Stimulated activated CD4-positive, alpha-beta T cell treated with anti-CD3 and anti-CD28 coated beads, Interleukin-15, amount 100 ng/mL, for 1 hour (primary cell): ENCODE measurements at places on chromosomes 13 and 19.
A peak's percentile ranks its signal among the peaks of the same experiment; 100 is the strongest.

GRCh38 chr13:56713656-56714055 is 427.1 kb upstream of the PRR20A start:
- no peak for DNase-seq

DNA sequence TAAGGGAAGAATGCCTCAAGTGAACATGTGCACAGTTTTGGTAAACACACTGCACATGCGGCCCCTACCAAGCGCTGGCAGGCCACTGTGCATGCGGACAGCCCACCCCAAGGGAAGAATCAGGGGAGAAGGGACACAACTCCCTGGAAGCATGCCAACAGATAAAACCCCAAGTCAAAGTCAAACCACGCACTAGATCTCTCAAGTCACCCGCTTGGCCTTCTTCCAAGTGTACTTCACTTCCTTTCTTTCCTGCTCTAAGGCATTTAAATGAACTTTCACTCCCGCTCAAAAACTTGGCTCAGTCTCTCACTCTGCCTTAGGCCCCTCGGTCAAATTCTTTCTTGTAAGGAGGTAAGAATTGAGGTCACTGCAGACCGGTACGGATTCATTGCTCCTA is 4.6 kb upstream of the RFXAP start:
- DNase-seq: no peak

GRCh38 chr19:46076031-46076880 is 35.5 kb upstream of the IGFL4 start:
- no peak for DNase-seq

DNA sequence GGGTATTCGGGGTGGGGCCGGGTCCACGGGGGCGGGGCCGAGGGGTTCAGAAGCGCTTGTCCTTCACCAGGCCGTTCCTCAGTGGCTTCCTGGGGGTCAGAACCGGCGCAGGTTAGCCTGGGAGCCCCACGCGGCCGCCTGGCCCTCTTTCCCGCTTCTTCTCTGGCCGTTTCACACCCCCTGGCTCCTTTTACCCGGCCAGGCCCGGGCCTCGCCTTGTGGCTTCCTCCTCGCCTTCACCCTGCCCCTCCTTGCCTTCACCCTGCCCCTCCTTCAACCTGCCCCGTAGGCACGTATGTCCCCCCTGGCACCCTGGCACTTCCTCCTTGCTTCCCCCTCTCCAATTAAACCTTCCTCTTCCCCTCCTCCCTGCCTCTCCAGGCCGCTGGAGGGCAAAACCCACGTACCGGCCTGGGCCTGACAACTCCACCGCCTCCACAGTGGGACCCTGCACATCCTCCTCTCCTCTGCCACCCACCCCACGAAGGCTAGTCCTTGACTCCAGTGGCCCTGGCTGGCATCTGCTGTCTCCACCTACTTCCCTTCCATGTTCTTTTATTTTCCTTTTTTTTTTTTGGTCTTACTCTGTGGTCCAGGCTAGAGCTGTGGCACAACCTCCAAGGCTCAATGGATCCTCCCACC is 25.3 kb downstream of the CERS1 start:
- DNase-seq: no peak

GRCh38 chr13:33032037-33032625 is 15.9 kb downstream of the KL start:
- no peak for DNase-seq

DNA sequence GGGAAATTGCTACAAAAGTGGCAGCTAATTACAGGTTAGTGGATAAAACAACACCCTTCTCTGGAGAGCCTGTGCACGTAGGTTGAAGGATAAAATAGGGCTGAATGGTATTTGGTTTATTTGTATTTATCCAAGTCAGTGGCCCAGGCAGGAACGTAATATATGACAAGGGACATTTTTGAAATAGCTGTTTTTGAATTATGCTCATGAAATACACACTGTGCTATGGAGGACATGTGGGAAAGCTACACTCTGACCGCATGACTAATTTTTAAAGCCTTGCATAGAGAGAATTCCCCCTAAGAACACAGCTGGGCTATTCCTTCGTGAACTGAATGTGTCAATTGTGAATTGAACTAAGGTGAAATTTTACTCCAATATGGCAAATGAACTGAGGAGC is 292.1 kb upstream of the MAB21L1 start:
- DNase-seq: no peak

DNA sequence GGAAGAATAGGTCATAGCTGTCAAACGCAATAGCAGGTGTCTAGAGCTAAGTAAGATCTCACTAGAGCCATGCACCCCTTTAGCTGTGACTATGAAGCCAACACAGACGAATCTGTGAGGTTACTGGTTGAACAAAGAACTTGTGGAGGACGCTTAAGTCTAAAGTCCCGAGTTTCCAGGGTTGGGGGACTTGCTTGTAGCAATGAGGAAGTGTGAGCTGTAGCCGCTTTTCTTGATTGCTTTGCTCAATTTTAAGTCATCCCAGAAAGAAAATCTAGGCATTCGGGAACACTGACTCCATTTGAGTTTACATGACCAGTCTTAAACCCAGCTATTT is 1.6 kb downstream of the GPC5 start:
- no peak for DNase-seq

GRCh38 chr13:84823528-84823927 is 941.3 kb upstream of the SLITRK1 start:
- DNase-seq: no peak

- DNase-seq: peak; percentile 97
Observed at GRCh38 chr19:52140032-52140710, 433 bp upstream of the ZNF616 start.
